ENCODE measurements at places on chromosomes 2 and 18.
A peak's percentile ranks its signal among the peaks of the same experiment; 100 is the strongest.

- no peak for DNase-seq
Measured at GRCh38 chr18:27772081-27772480, 404.8 kb downstream of the CDH2 start.

GRCh38 chr2:136173126-136173525, 55.2 kb upstream of the CXCR4 start:
- DNase-seq: peak; percentile 34

- DNase-seq: no peak
Measured at GRCh38 chr18:63970809-63971205, 926 bp downstream of the SERPINB8 start.

DNA sequence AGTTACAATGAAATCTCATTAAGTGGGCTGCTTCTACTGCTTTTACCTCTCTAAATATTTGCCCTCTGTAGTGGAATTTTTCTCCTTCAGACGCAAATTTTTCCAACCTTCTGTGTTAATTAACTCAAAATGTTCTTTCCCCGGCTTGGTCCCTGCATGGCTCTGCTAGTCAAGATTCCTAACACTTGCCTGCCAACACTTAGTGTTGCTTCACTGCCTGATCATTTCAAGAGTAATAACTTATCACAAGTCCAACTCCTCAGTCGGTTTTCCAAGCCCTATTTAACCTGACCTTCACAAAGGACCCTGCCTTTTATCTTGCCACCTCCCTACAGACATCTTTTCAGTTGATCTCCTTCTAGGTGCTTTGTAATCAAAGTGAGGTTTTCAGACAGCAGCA, 142.7 kb downstream of the HRH4 start:
- no peak for DNase-seq

DNA sequence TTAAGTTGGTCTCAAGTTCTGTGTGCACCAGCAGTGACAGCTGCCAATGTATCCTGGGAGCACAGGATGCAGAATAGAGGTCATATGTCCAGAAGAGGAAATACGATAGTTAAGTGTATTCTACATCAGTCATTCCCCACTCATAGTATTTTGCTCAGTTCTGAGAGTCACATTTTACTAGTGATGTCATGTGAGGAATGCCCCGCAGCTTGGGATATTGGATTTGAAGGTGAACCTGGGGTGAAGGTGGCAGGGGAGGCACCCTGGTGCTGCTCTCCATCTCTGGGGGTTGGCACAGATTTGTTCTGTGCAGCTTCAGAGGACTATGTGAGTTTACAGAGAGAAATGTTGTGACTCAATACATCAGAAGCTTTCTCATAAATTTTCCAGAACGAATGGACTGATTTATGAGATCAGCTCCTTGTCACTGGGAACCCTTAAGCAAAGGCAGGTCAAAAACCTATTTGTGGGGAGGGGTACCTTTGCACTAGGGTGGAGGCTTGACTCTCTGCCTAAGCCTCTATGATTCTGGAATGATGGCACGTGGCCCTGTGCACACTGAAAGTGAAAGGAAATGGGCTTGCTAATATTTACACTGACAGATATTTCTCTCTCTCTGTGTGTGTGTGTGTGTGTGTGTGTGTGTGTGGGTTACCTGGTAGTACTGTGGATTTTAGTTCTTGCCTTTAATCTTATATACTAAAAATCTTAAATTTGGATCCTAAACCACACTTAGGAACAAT, 95.9 kb downstream of the NEB start:
- peak; percentile 31 for DNase-seq

- DNase-seq: no peak
Measured at GRCh38 chr2:97673915-97674283, 4.4 kb downstream of the C2orf92 start.

GRCh38 chr2:18500333-18500732, 60.1 kb downstream of the RDH14 start:
- DNase-seq: no peak

All from NB4 (cell line).